ENCODE measurements at places on chromosomes 1 and 21.

DNA sequence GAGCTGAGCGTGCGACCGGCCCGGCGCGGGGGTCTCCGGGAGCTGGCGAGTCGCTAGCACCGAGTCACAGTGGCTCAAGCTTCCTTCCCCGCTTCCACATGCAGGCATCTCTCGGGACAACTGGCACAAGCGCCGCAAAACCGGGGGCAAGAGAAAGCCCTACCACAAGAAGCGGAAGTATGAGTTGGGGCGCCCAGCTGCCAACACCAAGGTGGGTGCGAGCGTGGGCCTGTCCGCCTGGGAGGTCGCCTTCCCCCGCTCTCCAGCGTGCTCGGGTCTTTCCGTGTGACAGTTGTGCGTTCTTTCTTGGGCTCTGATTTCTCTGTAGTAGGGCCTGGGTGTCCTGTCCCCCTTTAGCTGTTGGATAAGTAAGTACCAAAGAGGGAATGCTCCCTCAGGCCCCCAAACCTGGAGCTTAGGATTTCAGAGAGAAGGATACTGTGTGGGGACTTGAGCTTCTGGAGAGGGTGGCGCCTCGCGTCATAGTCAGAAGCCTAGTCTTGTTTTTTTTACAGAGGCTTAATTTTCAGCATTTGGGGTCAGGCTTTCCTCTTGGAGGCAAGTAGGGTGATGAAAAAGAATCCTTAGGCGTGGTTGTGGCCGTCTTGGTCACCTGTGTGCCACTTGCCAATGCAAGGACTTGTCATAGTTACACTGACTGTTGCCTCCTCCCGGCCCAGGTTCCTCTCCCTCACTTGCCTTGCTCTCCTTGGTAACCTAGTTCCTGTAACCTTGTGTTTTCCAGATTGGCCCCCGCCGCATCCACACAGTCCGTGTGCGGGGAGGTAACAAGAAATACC lies 790 bp downstream of the RPS8 start:
- DNase-seq: no peak

GRCh38 chr1:66095190-66095589 lies 302.5 kb downstream of the PDE4B start:
- DNase-seq: no peak

DNA sequence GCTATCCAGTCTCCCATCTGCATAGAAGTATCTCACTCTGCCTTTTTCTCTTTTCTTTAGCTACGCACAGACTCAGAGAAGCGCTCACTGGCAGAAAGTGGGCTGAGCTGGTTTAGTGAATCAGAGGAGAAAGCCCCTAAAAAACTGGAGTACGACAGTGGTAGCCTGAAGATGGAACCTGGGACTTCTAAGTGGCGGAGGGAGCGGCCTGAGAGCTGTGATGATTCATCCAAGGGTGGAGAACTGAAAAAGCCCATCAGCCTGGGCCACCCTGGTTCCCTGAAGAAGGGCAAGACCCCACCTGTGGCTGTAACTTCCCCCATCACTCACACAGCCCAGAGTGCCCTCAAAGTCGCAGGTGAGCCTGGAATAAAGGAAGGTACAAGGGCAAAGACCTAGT lies 48.0 kb upstream of the IPO9 start:
- DNase-seq: no peak

GRCh38 chr21:44522753-44523204 lies 17.2 kb downstream of the KRTAP10-1 start:
- DNase-seq: no peak

- no peak for DNase-seq
These were observed 1218.4 kb upstream of the PRMT6 start for GRCh38 chr1:105838071-105838470.

DNA sequence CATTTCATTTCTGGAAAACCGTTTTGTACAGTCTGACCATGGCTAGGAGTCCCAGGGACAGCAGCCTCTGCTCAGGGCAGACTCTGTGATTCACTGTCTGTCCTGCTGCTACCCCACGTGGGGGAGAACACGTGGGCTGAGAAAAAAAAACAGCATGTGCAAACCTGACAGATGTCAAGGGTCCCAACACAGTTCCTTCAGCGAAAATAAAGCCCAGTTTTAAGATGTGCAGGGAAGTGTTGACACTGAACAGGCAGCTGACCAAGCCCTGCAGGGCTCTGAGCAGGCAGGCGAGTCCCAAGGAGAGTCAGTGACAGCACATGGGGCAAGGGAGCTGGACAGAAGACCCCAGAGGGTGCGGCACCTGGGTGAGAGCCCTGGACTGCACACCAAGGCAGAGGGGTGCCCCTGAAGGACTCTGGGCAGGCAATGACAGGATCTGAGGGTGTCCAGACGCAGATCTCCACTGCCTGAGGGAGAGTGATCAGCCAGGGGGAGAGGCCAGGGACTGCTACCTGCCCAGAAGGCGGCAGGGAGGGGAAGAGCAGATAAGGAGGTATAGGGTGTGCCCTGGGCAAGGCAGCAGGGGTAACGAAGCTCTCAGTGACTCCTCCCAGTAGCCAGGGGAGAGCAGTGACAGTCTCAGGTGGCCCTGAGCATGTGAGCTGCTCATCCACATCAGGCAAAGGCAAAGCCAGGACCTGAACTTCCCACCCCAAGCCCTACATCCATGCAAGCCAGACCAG lies 5.1 kb upstream of the SPATC1L start:
- DNase-seq: peak; percentile 55

- DNase-seq: no peak
These were observed 87.5 kb upstream of the RGS1 start for GRCh38 chr1:192488058-192488457.

GRCh38 chr21:38359090-38359489 lies 102.3 kb downstream of the KCNJ15 start:
- DNase-seq: no peak

GRCh38 chr21:39461419-39461818 lies 9.6 kb downstream of the SH3BGR start:
- DNase-seq: no peak

GRCh38 chr1:7334475-7335035 lies 436.5 kb upstream of the VAMP3 start:
- DNase-seq: peak; percentile 50

DNA sequence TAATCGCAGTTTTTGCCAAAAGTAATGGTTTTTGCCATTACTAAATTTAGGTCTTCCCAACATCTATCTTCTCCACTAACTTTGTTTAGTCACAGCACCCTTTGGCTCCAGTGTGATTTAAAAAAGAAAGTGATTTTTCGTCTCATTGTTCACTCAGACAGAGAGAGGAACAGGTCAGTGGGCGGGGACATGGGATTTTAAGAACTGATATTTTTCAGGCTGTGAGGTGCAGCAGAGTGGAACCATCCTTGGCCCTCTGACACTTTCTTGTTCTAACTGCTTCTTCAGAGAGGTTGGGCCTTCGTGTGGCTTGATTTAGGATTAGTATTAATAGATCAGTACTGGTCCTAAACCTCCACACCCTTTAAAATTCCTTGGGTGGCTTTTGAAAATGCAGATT lies 38.8 kb downstream of the CASQ2 start:
- DNase-seq: no peak

- no peak for DNase-seq
These were observed 64.9 kb upstream of the ARTN start for GRCh38 chr1:43868741-43869067.

DNA sequence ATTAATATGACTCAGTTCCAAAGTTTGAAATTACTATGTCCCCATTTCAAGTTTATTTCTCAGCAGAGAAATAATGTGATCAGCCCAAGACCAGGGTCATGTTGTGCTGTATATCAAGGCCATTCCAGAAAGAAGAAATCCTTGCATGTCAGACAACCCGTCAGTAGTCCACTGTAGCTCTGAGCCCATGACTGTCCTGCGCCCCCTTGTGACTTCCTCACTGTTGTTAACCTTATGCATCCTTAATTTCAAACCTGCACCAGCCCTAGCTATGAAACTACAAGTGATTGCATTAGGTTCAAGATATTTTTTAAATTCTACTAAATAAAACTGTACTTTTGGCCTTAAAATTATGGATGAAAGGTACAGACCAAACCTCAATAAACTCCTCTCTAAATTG lies 133.0 kb downstream of the LRRC7 start:
- DNase-seq: peak; percentile 3

GRCh38 chr1:96409689-96410088 lies 311.9 kb upstream of the PTBP2 start:
- no peak for DNase-seq

GRCh38 chr1:191693797-191694196 lies 464.5 kb upstream of the RGS18 start:
- DNase-seq: no peak

DNA sequence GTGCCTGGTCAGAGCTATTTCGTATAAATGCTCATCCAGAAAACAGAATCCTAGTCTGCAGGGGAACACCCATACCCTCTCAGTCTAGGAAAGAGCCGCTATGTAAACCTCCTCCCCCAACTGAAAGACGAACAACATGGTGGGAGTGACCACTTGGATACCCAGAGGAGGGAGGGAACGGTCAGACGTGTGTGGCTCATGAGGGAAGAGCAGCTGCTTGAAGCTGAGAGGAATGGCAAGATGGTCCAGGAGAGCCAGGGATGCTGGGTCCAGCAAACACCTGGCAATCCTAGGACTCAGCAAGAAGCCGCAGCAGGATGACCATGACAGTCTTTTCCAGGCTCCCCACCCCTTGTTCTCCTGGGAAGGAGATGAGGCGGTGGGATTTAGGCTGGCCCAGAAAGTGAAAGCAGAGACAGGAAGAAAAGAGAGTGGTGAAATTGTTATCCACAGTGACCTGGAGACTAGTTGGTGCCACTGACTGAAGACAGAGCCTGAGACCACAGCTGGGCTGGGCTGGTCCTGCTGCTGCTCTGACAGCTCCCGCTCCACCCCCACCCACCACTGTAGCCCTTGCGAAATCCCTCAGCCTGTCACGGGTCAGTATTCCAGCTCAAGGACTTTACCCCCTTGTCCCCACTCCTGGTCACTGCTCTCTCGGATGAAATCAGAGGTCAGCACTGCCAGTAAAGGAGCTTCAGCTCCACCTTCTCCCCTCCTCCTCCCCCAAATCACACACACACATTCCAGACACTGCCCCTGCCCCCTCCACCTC lies 3.6 kb downstream of the CERS2 start:
- peak; percentile 62 for DNase-seq

GRCh38 chr1:961132-961669 lies 817 bp downstream of the KLHL17 start:
- DNase-seq: no peak

DNA sequence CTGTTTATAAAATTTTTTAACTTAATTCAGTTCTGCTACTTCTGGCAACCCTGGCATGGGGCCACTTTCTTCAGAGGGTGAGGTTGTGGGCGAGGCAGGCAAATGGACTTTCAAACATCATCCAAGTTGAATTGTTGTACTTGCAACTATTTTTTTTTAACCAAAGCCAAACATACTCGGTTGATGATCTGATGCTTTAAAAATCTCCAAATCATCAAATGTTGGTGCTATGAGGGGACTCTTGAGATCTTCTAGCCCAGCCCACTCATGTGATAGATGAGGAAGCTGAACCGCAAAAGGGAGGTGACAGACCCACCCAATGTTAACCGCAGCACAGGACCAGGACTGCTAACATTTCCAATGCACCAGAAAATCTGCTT lies 6.7 kb downstream of the SLC1A7 start:
- DNase-seq: peak; percentile 83

GRCh38 chr1:30823627-30823968 lies 66.0 kb upstream of the LAPTM5 start:
- DNase-seq: no peak

GRCh38 chr1:61253059-61253735 lies 170.8 kb downstream of the NFIA start:
- DNase-seq: peak; percentile 6

DNA sequence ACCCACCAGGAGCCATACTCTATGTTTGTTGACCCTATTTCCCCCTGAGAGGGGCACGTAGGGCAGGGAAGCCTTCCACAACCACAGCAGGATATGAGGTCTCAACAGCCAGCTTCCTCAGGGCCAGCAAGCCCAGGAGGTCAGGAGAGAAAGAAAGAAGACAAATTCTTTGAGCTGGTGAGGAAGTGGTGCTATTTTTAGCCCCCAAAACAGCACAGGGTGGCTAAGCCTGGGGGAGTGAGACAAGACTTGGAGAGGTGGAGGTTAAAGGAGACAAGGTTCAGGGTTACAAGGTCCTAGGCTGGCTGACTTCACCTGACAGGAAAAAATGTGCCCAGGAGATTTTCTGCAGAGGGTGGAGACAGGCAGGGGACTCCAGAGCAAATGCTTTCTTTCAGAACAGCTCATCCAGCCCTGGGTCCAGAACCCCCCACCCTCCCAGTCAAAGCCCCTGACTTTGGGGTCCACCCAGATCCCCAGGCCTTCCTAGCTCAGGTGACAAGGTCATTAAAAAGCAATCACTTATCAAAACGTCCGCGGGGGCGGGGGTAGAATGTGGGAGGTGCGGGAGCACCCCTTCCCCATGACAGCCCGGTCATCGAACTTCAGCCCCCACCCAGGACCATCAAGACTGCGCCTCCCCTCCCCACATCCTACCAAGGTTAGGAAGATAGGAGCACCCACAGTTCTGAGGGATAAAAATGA lies 1.3 kb downstream of the SV2A start:
- DNase-seq: no peak

DNA sequence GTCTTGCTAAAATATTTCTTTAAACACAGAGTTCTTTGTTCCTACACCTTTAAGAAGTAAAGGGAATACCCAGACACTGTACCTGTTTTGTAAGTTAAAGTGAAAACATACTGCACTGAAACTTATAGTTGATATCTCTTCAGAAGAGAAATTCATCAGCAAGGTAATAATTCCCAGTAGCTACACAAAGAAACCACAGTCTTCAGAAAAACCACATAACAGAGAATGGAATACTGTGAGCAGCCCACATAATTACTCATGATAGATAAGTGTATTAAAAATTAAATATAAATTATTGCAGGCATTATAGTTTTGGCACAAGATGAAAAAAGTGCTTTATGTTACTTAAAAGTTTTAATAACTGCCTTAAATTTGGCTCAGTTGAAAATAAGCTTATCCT lies 276.6 kb downstream of the SETD4 start:
- no peak for DNase-seq

GRCh38 chr1:79052829-79053449 lies 46.4 kb upstream of the ADGRL4 start:
- DNase-seq: no peak

DNA sequence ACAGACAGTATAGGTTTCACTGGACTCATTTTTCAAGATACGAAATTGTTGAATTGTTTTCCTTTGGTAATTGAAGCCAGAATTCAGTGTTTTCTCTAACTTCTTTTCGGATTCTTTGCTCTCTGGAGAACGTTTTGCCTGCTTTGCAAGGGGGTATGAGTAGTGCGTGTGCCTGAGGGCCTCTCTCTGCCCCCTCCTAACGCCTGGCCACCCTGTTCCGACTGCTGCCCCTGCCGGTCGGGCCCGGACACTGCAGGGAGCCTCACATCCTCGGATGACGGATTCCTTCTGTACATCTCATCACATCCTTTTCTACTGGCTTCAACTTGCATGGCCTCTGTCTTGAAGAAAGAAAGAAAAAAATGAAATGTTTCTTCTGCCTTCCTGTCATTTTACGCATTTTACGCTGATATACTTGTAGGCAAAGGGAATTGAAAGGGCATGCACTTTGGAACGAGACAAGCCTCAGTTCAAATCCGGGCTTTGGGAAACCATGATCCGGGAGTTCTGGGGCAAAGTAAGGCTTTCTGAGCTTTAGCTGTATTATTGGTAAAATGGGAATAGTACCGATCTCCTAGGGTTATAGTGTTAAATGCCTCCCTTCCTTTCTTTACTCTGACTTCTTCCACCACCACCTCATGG lies 65.1 kb downstream of the DISC1 start:
- peak; percentile 20 for DNase-seq

- no peak for DNase-seq
These were observed 24.1 kb upstream of the SLC2A5 start for GRCh38 chr1:9093581-9093980.
